ENCODE measurements at places on chromosomes 7 and 10.

DNA sequence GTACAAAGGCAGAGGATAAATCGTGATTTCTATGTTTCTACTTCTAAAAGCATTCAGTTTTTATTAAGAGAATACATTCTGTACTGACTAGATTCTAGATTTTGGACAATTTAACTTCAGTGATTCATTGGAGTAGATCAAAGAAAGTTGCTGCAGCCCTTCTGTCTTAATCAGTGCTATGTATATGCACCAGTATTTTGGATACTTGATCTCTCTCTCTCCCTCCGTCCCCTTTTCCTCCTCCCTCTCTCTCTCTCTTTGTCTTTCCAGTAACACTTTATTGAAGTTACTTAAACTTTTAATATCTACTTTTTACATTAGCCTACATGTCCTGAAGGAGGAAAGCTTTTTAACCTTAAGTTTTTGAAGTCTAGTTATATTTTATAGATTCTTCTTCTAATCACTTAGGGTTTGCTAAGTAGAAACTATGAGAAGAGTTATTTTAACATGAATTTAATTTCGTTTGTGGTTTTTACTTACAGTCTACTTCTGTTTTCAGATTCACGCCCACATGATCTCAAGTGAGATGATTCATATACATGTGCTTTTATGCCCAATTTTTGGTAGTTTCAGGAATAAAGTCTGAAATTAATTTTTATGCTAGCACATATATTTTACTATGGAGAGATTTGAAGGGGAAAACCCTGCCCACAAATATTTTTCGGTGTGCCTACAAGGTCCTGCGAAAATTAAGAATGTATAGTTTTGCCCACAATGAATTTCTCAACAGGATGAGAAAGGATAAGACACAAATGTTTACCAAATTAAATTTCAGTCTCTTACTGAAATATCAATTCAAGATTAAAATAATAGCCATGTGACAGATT lies 9.1 kb downstream of the MDFIC start:
- no peak for DNase-seq

DNA sequence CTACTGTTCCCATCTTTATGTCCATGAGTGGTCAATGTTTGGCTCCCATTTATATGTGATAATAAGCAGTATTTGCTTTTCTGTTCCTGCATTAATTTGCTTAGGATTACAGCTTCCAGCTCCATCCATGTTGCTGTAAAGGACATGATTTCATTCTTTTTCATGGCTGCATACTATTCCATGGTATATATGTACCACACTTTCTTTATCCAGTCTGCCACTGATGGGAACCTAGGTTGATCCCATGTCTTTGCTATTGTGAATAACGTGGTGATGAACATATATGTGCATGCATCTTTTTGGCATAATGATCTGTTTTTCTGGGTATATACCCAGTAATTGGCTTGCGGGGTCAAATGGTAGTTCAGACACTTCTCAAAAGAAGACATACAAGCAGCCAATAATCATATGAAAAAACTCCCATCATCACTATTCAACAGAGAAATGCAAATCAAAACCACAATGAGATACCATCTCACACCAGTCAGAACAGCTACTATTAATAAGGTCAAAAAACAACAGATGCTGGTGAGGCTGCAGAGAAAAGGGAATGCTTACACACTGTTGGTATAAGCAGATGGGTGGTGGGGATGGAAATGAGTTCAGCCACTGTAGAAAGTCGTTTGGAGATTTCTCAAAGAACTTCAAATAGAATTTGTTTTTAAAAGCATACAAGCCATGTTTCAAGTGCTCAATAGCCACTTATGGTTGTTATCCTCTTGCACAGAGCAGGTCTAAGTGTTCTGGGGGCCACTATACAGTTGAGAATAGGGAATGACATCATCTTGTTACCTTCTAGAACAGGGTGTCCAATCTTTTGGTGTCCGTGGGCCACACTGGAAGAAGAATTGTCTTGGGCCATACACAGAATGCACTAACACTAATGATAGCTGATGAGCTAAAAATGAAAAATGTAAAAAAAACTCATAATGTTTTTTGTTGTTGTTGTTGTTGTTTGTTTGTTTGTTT lies 23.2 kb upstream of the SDK1 start:
- no peak for DNase-seq

DNA sequence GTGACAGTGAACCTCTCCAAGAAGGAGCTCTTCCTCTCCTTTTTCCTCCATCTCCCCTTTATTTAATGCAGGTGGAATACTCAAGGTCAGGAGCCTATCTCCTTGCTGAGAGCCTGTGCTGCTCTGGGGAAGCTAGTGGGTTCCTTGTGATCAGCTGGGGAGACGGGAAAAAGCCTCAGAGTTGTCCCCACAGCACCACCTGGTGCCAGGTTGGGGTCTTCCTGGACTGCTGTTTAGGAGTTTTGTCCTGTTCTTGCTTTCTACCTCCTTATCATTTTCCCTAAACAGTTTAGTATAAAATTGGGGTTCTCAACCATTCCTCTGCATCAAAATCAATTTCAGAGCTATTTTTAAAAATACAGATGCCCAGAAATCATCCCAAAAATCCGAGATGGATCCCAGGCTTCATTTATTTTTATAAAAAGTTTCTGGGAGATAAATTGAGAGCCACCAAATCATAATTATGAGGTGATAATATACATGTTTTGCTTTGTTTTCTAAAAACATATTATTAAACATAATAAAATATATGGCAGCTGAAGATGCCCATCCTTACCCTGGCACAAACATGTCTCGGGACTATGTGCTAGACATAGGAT lies 44.3 kb downstream of the MACC1 start:
- no peak for DNase-seq

GRCh38 chr10:121914661-121915060 lies 13.2 kb downstream of the ATE1 start:
- no peak for DNase-seq

DNA sequence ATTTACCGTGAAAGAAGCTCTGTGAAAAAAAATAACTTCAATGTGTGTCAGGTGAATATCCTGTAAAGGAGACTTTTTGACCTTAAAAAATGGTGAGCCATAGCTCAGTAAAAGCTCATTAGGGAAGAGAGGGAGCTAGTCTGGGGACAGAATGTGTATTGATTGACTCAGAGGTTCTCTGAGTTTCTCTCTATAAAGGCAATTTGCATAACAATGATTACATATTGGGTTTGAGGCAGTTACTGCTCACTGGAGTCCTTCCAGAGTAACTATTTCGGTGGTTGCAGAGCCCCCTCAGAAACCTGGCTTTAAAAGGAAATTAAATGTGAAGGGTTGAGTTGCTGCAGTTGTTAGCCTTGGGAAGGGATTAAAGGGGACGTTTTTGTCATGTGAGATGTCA lies 181.6 kb downstream of the GALNT17 start:
- no peak for DNase-seq

GRCh38 chr10:124894569-124895215 lies 47.2 kb upstream of the ZRANB1 start:
- no peak for DNase-seq

GRCh38 chr7:159128767-159129166 lies 15.9 kb downstream of the VIPR2 start:
- DNase-seq: no peak

GRCh38 chr7:113370910-113371309 lies 252.6 kb upstream of the SMIM30 start:
- DNase-seq: no peak

- no peak for DNase-seq
Measured at GRCh38 chr10:34475274-34475646, 339.8 kb downstream of the PARD3 start.

- DNase-seq: no peak
Measured at GRCh38 chr10:18254086-18254485, 113.9 kb downstream of the CACNB2 start.

DNA sequence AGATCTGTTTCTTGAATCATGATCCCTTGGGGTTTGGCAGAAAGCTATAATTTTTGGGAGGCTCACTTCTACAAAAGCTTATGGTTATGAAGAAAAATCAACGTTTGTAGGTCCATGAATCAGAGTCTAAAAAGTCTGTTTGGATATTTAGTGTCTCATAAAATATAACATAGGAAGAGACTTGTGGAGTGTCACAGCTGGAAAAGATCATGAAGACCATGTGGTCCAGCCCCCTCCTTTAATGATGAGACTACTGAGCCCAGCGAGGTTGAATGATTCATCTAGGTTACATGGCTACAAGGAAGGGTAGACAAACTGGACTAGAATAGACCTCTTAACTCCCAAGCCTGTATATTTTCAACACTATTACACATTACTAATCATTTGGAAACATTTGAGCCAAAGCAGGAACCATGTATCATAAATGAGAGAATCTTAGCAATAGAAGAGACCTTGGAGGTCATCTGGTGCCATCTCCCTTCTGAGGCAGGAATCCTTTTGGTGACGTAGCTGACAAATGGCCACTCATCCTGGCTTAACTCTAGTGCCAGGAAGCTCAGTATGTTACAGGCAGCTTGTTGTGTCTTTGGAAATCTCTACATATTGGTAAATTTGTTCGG lies 152.5 kb downstream of the CREB5 start:
- DNase-seq: no peak

DNA sequence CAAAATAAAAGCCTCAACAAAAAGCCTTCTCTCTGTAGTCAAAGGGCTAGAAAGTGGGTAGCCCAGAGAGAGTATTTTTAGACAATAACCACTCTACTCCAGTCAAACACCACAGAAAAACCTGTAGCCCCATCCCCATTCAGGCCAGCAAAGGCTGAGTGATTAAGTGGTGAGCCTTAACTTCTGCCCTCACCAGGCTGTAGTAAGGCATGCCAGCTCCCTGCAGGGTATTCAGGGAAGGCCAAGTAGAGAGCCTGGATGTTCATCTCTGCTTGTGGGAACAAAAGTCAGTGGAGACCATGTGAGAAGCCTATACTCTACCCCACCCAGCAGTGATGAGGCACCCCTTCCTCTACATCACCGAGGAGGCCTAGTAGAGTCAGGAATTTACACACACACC lies 51.2 kb downstream of the HIF1AN start:
- no peak for DNase-seq

GRCh38 chr7:158027646-158028045 lies 560.0 kb downstream of the PTPRN2 start:
- no peak for DNase-seq

DNA sequence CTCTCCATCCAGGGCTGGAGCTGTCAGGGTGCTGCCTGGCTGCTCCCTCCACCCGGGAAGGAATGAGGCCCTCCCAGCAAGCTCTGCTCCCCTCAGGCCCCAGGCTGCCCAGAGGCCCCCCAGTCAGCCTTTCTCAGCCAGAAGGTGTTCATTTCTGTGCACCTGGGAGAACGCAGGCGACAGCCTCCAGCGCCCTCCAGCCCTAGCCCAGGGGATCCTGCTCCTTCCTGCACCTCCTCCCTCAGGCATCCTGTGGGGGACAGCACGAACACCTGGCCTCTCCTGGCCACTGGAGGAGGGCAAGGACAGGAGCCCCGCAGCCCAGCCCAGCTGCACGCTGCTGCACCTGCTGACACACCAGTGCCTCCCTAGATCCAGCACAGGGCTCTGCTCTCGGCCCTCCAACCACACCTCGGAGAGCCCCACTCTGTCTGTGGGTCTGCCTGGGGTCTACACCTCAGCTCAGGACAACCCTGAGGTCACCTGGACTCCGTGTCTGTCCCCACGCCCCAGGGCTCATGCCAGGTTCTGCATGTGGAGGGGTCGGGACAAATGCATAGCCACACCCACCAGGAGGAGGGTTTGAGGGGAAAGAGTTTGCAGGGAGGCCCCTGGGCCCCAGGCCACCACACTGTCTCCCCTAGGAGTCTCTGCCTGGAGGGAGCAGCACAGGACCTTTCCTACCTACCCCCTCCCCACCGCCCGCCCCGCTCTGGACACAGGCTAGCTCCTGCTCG lies 7.4 kb upstream of the PWWP2B start:
- no peak for DNase-seq

GRCh38 chr7:128710481-128710880 lies 28.7 kb upstream of the CALU start:
- no peak for DNase-seq

DNA sequence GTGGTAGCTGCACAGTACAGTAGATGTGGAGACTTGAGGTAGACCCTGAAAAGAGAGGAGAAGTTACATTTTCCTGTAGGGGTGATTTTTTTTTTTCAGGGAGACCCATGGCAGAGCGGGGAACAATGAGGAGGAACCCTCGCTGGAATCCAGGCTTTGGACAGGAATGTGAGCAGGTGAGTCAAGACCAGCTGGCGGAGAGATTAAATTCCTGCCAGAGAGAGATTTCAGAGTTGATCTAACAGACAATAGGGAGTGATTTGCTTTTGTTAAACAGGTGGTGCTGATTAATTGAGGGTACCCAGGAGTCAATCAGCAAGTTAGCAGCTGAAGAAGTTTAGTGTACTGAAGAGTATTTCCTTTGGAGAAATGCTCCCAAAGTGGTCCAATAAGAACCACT lies 41.6 kb upstream of the MINDY3 start:
- DNase-seq: no peak

DNA sequence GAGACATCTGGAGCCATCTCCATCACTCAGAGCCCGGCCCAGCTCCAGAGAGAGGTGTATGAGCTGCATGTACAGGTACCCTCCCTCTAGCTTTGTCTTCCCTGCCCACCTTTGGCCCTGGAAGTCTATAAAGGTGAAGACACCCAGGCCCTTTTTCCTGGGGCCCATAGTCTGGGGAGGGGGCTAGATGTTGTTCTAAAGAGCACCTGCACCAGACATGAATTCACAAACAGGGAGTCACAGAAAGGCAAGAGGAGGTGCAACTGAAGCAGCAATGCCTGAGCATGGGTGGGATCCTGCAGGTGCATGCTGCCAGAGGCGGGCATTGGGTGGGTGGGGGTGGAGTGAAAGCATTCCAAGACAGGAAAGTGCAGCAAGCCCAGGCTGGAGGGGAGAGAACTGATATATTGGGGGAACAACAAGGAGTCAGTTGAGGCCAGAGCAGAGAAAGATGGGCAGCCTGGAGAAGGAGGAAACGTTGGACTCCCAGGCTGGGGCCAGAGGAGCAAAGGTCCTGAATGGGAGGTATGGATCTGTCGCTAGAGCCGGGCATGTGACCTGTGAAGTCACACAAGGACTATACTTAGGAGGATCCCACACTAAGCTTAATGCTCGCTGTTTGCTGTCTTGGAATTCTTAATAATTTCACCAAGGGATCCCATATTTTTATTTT lies 11.7 kb downstream of the CDHR1 start:
- DNase-seq: no peak

GRCh38 chr7:101882005-101882421 lies 64.6 kb downstream of the CUX1 start:
- DNase-seq: no peak

DNA sequence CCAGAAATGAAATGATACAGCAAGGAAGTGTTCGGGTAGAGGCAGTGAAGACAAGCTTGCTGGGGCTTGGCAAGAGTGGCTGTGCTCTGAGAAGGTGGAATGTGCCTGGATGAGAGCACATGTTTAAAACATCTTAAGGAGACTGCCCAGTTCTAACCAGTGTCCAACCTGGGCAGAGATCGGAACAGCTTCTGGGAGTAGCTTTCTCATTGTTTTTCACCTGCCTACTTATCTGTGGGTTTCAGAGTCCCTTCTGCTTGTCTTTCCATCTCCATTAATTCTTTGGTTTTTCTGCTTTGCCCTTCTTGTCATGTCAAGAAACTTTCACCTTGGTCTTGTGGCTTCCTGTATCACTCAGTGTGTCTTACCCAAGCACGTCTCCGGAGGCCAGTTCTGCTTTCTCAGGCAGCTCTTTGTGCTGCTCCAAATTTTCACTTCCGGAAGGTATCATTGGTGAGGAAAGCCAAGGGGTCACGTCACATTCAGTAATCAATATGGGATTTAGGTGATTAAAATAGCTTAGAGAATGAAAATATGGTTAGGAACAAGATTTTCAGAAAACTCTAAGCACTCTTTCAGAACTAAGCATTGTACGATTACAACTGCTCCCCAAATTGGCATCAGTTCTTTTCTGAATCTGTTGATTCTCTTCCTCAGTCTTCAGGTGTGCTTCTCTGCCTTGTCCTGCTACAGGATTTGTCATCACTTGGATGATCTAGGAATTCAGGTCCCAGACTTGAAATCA lies 5.5 kb upstream of the LAMB4 start:
- no peak for DNase-seq
